ENCODE measurements at places on chromosomes 12 and 14. TPM values are rescaled to one million over a fixed set of nuclear protein-coding genes. Genes with fewer than 3 reads are reported as not detected.

Gene PHLDA1
- 127 TPM for total RNA-seq

- DNase-seq, result no peak
These were observed 53.9 kb downstream of the DNAH10 start for GRCh38 chr12:123815968-123816367.

DNA sequence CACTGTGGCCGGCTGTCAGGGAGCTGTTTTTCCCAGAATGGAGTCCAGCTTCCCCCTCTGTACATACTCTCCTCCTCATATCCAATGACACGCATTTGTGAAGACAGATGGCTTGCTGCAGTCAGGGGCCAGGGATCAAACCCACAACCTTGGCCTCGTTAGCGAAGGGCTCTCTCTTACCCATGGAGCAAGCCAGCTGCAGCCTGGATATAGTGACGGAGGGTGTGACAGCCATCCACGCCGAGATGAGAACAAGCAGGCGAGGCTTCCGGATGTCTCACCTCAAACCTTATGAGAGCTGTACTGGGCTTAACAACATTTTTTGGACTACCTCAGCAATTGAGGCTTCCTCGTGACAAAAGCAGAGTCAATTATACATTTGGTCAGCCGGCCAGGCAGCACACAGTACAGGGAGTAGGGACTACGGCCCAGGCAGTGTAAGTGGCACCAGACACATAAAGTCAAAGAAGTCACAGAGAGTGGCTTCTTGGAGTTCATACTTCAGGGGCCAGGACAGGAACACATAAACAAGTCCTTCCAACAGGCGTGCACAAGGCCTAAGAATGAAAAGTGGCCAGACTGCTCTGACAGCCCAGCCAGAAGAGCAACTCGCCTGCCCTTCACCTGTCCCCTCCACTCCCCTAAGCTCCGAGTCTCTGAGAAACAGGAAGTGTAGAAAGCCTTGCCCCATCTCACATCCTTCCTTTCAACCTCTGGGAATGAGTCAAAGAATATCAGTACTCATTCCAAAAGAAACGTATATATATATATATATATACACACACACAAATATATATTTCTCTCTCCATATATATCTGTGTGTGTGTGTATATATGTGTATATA lies 115.1 kb downstream of the TTC7B start:
- no peak for DNase-seq

DNA sequence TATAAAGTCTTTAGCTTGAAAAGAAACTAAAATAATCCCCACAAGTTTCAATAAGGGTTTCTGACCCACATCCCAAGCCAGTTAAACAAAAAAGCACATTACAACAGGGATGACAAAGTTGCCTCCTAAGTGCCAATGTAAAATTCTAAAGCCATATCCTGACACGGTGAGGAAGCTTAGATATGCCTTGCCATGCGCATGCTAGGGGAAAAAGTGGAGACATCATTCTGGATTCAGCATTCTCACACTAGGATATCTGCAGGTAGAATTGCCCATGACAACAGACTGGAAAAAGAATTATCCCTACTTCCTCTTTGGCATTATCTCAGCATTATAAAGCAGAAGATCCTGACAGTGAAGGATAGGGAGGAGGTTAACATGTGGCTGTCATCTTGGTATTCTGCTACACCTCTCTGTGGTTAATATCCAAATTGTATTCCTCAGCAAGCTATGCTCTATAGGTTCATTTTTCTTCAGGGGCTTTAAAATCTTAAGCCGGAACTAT lies 4.9 kb downstream of the DUSP6 start:
- DNase-seq, result no peak

Gene SLCO1B1
- total RNA-seq, result not detected

DNA sequence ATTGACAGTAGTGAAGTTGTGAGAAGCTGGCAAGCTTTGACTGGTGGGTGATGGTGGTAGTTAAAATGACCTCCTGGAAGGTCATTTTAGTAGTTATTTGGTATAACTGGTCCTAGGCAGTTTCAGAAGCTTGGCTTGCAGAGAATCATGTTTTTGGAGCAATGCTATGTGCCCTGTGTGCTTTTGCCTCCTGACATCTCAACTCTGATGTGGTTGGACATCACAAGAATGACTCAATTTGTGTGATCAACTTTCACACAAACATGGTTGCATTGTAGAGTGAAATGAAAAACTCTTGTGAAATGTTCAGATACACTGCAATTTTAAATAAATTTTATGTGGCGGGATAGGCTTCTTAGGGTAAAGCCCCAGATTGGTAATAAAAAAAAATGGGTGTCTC lies 8.3 kb upstream of the ABCD2 start:
- no peak for DNase-seq

Gene SRGAP1
- total RNA-seq, result 2.3 TPM

GRCh38 chr12:119375075-119375882 lies 40.8 kb downstream of the CCDC60 start:
- no peak for DNase-seq

DNA sequence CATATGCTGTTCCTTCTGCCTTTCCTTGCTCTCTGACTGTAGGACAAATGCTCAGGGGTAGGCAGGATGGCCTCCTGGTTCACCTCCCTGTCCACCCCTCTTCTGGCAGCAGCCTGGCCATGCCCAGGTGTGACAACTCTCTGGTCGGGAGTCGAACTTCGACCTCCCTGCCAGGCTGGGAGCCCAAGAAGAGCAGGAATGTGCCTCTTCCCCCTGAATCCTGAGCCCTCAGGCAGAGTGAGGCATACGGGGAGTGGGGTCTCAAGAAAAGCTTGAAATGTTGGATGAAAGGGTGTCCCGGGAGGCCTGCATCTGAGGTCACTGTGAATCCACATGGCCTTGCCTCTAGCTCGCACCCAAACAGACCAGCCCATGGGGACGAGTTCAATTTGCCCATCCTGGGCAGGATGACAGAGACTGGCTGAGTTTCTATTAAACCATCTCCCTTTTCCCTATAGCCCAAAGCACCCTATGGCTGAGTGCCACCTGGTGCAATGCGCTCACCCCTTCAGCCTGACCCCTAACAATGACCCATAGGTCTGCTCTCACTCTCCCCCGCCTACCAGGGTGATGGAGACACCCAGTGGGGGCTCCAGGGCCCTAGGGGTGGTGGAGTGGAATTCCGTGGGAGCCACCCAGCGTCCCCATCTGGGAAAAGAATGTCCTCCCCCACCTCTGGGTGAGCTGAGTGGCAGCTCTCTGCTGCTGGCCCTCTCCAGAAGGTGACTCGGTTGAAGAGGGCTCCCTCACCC lies 52.9 kb upstream of the DIO3 start:
- DNase-seq, result no peak

DNA sequence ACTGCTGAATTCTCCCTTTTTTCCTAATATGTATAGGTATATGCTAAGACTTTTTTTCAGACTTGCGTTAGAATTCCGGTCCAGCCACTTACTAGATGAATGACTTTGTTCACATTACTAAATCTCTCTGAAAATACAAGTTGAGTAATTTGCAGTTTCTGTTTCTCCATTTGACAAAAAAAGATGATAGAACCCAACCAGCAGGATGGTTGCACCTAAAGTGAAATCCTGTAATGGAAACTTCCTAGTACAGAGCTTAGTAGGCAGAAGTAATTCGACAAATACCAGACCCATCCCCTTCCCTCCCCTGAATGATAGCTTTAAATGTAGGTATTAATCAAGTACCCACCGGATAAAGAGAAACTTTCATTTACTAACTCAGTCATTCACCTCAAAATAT lies 113.6 kb upstream of the RAP1B start:
- no peak for DNase-seq

GRCh38 chr12:12836571-12836970 lies 23.4 kb downstream of the DDX47 start:
- no peak for DNase-seq

DNA sequence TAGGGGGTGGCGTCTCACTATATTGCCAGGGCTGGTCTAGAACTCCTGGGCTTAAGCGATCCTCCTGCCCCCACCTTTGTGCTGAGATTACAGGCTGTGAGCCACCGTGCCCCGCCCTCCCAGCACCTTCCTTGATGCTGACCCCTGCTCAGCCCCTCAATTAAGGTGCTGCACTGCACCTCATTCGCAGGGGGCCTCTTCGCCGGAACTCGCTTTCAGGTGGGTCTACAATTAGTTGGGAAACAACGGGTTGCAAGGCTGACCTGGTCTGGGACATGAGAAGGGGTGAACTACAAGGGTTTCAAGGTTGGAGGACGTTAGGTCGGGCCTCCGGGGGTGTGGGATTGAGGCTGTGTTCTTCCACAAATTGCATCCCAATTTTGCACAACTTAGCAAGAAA lies 1.2 kb upstream of the NOP2 start:
- DNase-seq, result no peak

GRCh38 chr14:91866511-91867295 lies 633 bp downstream of the TC2N start:
- no peak for DNase-seq

DNA sequence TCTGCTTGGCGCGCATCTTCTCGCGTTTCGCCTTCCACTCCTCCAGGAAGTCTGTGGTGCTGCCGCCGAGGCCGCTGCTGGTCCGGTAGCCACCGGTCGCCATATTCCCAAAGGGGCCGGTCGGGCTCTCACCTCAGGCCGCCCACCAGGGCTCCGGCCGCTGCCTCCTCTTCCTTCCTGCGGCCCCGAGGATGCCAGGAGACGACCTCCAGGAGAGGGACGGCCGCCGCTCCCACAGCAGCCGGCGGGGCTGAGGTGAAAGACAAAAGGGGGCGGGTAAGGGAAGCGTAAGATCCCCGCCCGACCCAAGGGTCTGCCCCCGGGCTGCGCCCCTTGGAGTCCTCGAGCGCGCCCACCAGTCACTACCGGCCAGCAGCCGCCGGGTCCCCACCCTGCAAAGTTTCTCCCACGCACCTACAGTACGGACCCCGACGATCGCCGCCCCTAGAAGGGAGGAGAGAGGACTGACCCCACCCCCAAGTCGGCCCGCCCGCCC lies 574 bp downstream of the PAWR start:
- DNase-seq, result peak; percentile 39

GRCh38 chr12:115070313-115070712 lies 386.3 kb upstream of the TBX3 start:
- DNase-seq, result peak; percentile 51

DNA sequence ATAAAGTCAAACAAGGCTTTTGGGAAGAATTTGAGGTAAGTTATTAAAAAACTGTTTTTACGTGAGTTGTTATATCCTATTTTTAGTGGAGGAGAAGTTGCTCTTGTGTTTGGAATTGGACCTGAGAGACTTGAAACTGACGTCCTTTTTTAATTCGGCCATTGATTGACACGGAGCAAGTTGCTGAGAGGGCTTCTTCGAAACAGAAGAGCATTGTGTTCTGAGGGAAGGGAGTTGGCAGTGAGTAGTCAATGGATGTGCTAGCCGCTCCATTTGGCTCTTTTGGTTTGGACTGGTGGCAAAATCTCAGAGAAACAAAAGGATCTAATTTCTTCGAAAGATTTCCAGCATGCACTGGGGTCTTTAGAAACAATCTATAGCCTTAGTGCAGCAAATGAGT lies 37.3 kb downstream of the PTPN11 start:
- DNase-seq, result no peak

GRCh38 chr12:109926488-109927210 lies 26.6 kb downstream of the TCHP start:
- DNase-seq, result no peak

Data from RPMI7951 (cell line).